ENCODE measurements at places on chromosomes 6 and 20.

DNA sequence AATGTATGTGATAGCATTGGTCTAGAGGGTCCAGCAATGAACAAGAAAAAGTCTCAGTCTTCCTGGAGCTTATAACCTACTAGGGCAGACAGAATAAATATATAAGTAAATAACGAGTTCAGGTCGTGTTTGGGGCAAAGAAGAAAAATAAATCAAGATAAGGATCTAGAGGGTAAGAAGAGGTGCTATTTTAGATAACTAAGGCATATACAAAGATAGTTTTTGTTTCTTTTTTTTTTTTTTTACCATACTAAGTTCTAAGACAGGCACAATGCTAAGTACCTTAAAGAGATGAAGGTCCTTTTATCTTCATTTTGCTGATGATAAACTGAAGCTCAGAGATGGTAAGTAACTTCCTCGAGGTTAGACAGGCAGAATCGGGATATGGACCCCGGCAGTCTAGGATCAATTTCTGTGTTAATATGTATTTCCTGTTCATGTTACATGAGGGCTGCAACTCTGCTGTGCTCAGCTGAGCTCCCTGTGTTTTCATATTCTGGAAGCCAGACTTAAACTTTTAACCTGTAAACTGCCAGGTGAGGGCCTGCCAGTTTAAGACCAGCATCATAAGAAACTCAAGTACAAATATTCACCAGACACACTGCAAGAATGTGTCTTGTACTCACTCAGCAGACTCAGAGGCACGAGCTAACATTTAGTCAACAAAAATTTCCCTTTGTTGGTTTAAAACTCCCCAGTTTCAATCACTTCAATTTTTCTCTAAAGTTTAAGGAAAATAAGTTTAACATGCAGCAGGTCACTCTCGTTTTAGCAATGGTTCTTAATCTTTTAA lies 23.3 kb downstream of the SESN1 start:
- no peak for DNase-seq

- no peak for DNase-seq
Observed at GRCh38 chr20:22663528-22664025, 79.2 kb upstream of the FOXA2 start.

DNA sequence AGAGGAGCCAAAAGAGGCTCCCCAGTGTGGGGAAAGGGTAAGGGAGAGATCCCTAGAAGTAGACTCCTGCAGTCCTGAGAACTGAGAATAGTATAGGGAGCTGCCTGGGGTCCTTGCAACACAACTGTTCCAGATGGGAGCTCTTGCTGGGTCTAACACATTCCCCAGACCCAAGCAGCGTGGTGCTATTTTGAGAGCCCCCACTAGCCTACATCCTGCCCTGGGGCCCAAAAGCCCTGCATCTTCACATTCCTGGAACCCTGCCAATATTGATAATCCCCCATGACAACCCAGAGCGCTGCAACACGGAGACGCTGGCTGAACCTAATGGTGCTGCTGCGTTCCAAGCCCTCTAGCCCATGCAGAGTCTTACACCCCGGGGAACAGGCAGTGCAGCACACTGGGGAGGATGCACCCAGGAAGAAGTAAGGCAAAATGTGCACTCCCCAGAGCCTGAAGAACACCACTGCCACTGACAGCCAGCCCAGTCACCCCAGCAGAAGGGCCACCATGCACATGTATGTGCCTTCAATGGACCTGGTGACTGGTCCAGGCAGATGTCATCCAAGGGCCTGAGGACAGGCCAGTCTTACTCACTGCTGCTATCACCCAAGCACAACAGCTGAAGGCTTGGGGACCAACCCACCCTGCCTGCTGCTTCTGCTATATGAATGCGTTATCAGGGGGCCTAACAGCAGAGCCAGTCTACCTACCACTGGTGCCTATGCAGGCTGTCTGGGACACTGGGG lies 7.0 kb upstream of the RNF217 start:
- no peak for DNase-seq

- DNase-seq, result no peak
Observed at GRCh38 chr6:74505391-74505790, 700.5 kb downstream of the COL12A1 start.

DNA sequence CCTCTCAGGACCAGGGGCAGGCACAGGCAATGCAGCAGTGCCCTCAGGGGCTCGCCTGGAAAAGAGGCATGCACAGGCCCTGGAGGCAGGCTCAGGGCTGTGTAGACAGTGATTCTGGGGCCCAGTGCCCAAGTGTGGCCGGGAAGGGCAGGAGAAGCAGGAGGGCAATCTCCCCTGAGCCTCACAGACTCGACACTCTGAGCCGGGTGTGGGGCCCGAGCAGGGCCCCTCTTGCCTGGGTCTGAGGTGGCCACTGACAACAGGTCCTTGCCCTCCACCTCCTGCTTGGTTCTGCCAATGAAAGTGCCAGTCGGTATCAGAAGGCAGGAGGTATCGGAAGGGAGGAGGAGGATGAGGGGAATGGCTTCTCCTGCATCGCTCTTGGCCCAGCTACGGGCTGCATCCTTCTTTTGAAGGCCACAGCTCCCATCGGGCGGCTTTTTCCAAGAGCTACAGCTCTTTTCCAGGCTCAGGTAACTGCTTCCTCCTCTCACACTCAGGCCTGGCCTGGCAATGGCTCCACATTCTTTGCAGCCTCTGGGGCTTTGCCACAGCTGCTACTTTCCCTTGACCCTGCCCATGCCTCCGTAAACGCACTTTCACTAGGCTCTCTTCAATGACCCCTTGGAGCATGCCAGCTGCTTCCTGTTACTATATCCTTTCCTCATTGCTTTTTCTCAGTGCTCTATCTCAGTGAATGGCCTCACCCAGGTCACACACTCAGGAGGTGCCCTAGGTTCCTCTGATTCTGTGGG lies 24.5 kb downstream of the GABRR2 start:
- DNase-seq, result no peak

- no peak for DNase-seq
Observed at GRCh38 chr6:87993356-87993755, 54.3 kb upstream of the SPACA1 start.
